Smooth muscle cell of the brain vasculature (primary cell): ENCODE measurements at places on chromosomes 7 and 10.

GRCh38 chr10:64682043-64682442 lies 1160.8 kb downstream of the REEP3 start:
- no peak for DNase-seq

DNA sequence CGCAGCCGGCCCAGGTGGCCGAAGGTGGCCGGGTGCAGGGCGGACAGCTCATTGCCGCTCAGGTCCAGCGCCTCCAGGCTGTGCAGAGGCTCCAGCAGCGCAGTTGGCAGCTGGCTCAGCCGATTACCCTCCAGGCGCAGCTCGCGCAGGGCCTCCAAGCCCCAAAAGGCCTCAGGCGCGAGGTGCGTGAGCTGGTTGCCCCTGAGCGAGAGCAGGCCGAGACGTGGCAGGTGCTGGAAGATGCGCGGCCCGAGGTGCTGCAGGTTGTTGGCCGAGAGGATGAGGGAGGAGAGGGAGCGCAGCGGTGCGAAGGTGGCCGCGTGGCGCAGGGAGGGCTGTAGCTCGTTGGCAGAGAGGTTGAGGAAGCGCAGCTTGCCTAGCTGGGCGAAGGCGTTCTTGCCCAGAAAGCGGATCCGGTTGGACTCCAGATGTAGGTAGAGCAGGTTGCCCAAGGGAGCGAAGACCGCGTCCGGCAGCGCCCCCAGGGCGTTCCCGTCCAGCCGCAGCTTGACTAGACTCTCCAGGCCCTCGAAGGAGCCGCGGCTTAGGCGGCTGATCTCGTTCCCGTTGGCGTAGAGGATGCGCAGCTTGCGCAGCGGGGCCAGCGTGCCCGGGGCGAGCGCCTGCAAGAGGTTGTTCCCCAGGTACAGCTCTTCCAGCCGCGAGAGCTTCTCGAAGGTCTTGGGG lies 923 bp downstream of the TRIL start:
- DNase-seq = no peak

GRCh38 chr7:18828260-18828993 lies 289.0 kb downstream of the TWIST1 start:
- no peak for DNase-seq

DNA sequence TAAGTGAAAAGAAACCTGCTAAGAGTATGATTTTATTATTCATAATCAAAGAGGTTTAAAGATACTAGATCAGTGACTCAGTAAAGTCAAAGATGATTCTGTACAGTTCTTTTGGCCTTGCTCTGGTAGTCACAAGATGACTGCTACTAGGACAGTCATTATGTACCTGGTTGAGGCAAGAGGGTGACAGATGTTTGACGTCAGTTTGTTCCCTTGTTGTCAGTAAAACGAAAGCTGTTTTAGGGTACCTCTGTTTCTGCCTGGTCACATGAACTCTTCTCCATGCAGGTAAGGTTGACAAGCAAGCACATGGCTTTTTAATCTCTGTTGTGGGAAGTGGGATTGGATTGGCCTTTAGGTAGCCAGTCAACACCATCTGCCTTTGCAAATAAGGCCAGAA lies 308.0 kb downstream of the EXOC4 start:
- DNase-seq = no peak
